MCF 10A (cell line): ENCODE measurements at places on chromosomes 6 and 20. TPM values are rescaled to one million over a fixed set of nuclear protein-coding genes. Genes with fewer than 3 reads are reported as not detected.

DNA sequence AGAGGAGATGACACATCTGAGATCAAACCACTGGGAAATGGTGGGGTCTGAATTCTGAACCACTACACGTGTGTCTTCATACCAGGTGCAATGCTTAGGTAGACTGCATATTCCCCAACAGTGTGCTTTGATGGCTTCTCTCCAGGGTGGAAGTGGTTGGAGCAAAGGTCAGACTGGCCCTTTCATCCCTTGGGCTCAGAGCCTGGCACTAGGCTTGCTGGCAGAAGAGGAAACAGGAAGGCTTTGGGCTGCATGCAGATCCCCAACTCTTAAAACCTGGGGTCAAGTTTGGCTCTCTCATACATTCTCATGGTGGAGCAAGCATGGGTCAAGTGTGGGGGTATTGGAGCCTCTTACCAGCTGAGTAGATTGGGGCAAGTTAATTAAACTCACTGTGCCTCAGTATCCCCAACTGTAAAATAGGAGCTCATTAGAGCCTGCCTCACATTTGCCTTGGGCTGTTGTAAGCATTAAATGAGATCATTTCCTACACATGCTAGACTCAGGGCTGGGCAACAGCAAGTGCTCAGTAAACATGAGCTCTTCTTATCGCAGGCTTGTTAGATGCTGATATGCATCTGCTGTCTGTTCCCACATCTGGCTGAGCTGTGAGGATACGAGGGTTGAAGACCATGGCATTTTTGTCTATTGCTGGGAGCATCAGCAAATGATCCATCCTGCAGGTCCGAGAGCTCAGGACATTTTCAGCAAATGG lies 51.6 kb upstream of the FAM83D start:
- no peak overlapping the region for H3K27ac ChIP-seq
- H3K4me1 ChIP-seq, result peaks cover 25% of the 10 kb centered on the region
- peaks cover 6% of the 10 kb centered on the region for H3K36me3 ChIP-seq
- H3K27me3 ChIP-seq, result no peaks in the 10 kb centered on the region
- H3K4me3 ChIP-seq, result no peak overlapping the region

DNA sequence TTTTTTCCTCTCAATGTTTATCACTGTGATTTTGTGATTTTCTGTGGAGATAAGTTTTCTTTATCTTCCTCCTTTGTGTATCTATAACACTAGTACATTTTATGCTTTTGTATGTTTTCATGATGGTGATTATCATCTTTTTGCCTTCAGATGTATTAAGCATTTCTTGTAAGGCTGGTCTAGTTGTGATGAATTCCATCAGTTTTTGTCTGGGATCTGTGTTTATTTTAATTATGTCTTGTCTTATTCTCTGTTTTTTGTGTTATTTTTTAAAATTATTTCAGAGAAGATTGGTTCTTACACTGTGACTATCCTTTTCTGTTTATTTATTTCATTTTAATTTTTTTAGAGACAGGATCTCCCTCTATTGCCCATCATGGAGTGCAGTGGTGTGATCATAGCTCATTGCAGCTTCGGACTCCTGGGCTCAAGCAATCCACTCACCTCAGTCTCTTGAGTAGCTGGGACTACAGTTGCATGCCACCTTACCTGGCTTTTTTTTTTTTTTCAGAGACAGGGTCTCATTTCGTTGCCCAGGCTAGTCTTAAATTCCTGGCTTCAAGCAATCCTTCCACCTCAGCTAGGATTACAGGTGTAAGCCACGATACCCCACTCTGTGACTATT lies 187.4 kb downstream of the SLC16A10 start:
- H3K36me3 ChIP-seq, result peaks cover 56% of the 10 kb centered on the region
- H3K4me1 ChIP-seq, result no peaks in the 10 kb centered on the region
- no peak overlapping the region for H3K27ac ChIP-seq
- H3K4me3 ChIP-seq, result no peak overlapping the region
- no peaks in the 10 kb centered on the region for H3K27me3 ChIP-seq

The WFDC10B gene
- not detected in 2 replicates for total RNA-seq

The SLC22A2 gene
- total RNA-seq, result not detected in 2 replicates

GRCh38 chr6:159149641-159150040 lies 19.6 kb upstream of the FNDC1 start:
- H3K4me1 ChIP-seq, result peaks cover 5% of the 10 kb centered on the region
- H3K36me3 ChIP-seq, result no peaks in the 10 kb centered on the region
- no peak overlapping the region for H3K27ac ChIP-seq
- no peak for DNase-seq
- no peak overlapping the region for H3K4me3 ChIP-seq

DNA sequence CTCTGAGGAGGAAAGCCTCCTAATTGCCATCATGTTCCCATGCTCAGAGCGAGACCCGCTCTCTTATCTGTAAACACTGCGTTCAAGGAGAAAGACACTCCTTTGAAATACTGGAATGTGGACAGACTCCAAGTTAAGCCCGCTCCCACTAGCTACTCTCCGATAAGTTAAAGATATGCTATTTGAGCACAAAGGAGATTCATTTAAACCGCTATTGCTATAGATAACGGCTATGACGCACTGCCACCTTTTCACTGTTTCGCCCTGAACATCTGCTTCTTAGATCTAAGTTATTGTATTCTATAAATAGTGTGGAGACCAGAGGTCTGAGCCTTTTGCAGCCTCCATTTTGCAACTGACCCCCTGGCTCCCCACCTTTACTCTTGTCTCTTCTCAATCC lies 82.3 kb downstream of the GPX5 start:
- H3K36me3 ChIP-seq, result peaks cover 9% of the 10 kb centered on the region
- no peaks in the 10 kb centered on the region for H3K27me3 ChIP-seq
- no peak for DNase-seq
- H3K27ac ChIP-seq, result no peak overlapping the region

The JPH2 gene
- total RNA-seq, result 11.1 and 14.7 TPM in 2 replicates

The SNAP91 gene
- not detected in 2 replicates for total RNA-seq

DNA sequence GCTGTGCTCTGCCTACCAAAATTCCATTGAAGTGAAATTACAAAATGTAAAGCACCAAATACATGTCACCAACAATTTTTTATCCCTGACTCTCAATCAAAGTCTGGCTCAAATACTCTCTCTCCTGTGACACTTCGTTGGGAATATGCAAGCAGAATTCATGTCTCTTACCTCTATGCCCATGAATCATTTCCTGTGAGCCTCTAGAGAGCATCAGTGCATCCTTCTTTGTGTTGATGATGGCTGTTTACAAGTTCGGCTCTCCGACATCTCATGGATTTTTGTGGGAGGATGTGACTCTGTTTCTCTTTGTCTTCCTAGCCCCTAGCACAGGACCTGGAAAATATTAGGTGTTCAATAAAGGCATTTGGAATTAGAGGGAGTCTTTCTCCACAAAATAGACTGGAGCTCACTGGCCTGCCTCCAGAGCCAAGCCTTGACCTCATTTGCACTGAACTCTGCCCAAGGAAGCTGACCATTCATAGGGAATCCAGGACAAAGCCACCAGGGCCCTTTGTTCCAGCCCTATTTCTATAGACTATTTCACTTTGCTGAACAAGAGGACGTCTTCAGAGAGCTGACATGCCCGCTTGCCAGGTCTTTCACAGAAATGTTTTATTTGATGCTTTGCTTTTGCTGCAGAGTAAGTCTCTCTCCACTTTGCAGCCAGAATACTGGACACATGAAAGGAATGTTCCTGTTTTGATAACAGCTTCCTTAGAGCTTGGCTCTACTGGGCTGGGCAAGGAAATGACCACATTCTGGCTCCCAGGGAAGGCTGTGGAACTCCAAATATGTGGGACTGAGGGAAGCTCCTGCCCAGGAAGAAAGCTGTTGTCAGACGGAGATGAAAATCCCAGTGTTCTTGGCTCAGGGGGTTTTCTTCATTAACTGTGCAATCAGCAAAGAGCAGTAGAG lies 194.5 kb upstream of the CDYL start:
- DNase-seq, result peak; percentile 52
- H3K27ac ChIP-seq, result no peak overlapping the region
- no peaks in the 10 kb centered on the region for H3K27me3 ChIP-seq
- no peaks in the 10 kb centered on the region for H3K36me3 ChIP-seq
- H3K4me1 ChIP-seq, result peaks cover 37% of the 10 kb centered on the region

GRCh38 chr6:138309695-138310094 lies 68.0 kb upstream of the SMIM28 start:
- no peaks in the 10 kb centered on the region for H3K27me3 ChIP-seq
- H3K36me3 ChIP-seq, result no peaks in the 10 kb centered on the region
- H3K27ac ChIP-seq, result no peak overlapping the region
- no peak for DNase-seq
- H3K4me3 ChIP-seq, result no peak overlapping the region

DNA sequence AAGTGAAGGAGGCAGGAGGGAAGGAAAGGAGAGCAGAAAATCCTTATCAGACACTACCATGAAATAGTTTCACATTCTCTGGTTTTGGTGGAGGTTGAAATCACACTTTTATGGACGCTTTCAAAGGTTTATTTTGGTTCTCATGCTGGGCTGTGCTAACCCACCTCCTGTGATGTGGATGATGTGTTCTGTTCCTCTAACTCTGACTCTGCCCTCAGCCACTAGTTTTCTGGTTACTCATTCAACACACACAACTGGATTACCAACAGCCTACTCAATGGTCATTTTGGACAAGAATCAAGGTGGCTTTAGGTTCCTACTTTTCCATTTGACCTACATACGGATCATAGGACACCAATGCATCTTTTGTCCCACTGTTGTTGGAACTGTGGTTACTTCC lies 522.1 kb upstream of the BTBD3 start:
- DNase-seq, result no peak
- no peak overlapping the region for H3K4me3 ChIP-seq
- H3K36me3 ChIP-seq, result peaks cover 6% of the 10 kb centered on the region
- no peaks in the 10 kb centered on the region for H3K27me3 ChIP-seq

The GPLD1 gene
- 0.16 and 0.20 TPM in 2 replicates for total RNA-seq

DNA sequence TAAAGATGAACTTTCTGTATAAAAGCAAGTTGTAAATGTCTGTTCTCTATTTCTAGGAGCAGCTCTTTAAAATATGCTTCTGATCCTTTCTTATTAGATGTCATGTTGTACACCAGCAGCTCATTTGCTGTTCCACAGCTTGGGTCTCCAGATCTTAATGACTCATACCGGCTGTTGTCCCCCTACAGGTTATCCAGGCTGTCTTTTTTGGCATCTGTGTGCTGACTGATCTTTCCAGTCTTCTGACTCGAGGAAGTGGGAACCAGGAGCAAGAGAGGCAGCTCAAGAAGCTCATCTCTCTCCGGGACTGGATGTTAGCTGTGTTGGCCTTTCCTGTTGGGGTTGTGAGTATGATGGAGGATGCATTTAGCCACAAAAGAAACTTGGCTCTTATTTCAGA lies 76.0 kb downstream of the AIG1 start:
- H3K36me3 ChIP-seq, result peaks cover 43% of the 10 kb centered on the region
- no peak overlapping the region for H3K27ac ChIP-seq
- no peaks in the 10 kb centered on the region for H3K27me3 ChIP-seq

- no peaks in the 10 kb centered on the region for H3K27me3 ChIP-seq
- H3K36me3 ChIP-seq, result no peaks in the 10 kb centered on the region
- H3K27ac ChIP-seq, result no peak overlapping the region
These were observed 14.3 kb upstream of the PIM1 start for GRCh38 chr6:37155394-37156312.

- no peak overlapping the region for H3K4me3 ChIP-seq
- H3K4me1 ChIP-seq, result peaks cover 37% of the 10 kb centered on the region
- H3K36me3 ChIP-seq, result peaks cover 53% of the 10 kb centered on the region
- H3K27ac ChIP-seq, result no peak overlapping the region
- no peak for DNase-seq
These were observed 99.5 kb downstream of the FOXO3 start for GRCh38 chr6:108660251-108660650.

GRCh38 chr6:158517581-158517980 lies 42.3 kb upstream of the TMEM181 start:
- peaks cover 3% of the 10 kb centered on the region for H3K36me3 ChIP-seq
- H3K27ac ChIP-seq, result no peak overlapping the region
- no peak overlapping the region for H3K4me3 ChIP-seq
- H3K4me1 ChIP-seq, result no peaks in the 10 kb centered on the region
- H3K27me3 ChIP-seq, result no peaks in the 10 kb centered on the region
- no peak for DNase-seq

DNA sequence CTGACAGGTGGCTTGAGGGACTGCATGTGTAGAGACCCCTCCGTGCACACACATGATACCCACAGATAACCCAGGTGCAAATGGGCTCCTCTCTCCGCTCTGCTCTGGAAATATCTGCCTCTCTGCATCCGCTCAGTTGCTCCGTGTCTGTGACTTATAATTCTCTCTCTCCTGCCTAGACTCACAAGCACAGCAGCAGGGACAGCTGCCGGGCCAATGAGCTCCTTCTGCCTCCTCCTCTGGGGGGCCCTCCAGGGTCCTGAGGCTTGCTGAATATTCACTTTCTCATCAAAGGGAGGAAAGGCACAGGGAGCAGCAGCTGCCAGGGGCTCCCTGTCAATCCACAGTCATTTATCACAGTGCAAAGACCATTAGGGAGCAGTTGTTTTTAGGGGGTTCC lies 24.1 kb downstream of the LRFN2 start:
- H3K27me3 ChIP-seq, result no peaks in the 10 kb centered on the region
- H3K4me1 ChIP-seq, result no peaks in the 10 kb centered on the region
- H3K4me3 ChIP-seq, result no peak overlapping the region
- no peaks in the 10 kb centered on the region for H3K36me3 ChIP-seq
- DNase-seq, result no peak
- H3K27ac ChIP-seq, result no peak overlapping the region

GRCh38 chr20:17436664-17437063 lies 94.5 kb downstream of the BFSP1 start:
- no peaks in the 10 kb centered on the region for H3K4me1 ChIP-seq
- H3K36me3 ChIP-seq, result no peaks in the 10 kb centered on the region
- no peak for DNase-seq
- H3K27ac ChIP-seq, result no peak overlapping the region

DNA sequence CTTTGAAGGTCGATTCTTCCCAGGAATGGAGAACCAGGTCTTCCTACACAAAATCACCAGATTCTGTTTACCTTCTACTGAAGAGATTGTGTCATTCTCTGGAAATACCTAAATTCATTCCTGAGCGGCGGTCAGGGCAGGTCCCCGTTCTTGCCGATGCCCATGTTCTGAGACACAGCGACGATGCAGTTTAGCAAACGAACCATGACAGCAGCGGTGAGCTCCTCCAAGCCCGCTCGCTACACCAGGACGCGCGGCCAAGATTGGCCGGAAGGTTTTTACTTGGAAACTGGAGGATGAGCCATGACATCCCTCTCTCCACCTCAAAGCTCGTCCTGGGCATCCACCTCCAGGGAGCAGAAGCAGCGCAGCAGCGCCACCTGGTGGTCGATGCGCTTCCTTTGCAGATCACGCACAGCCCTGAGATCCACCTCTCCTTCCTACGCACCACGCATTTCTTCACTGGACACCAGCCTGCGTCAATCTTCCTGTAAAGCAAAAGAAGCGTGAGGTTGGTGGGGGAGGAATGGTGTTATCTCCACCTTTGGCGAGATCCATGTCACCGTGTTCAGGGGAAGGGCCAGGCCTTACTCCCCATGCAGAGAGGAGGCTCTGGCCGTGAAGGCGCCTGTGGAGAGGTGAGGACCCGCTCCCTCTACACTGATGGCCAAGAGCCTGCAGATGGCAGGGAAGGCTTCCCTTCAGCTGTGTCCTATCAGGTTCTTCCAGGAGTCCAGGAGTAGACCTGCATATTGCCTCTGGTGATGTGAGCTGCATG lies 9.9 kb upstream of the HLA-B start:
- H3K4me1 ChIP-seq, result no peaks in the 10 kb centered on the region
- peak overlapping the region; percentile 36 for H3K4me3 ChIP-seq
- peak; percentile 90 for DNase-seq
- H3K27me3 ChIP-seq, result peaks cover 93% of the 10 kb centered on the region
- H3K36me3 ChIP-seq, result no peaks in the 10 kb centered on the region

GRCh38 chr6:112575309-112575834 lies 228.2 kb downstream of the RFPL4B start:
- H3K27me3 ChIP-seq, result no peaks in the 10 kb centered on the region
- no peak overlapping the region for H3K27ac ChIP-seq
- no peak for DNase-seq
- no peaks in the 10 kb centered on the region for H3K36me3 ChIP-seq

The PGC gene
- not detected in 2 replicates for total RNA-seq

- no peak overlapping the region for H3K27ac ChIP-seq
- H3K36me3 ChIP-seq, result no peaks in the 10 kb centered on the region
- DNase-seq, result no peak
- no peaks in the 10 kb centered on the region for H3K4me1 ChIP-seq
- peaks cover 54% of the 10 kb centered on the region for H3K27me3 ChIP-seq
These were observed 489.5 kb downstream of the CDH26 start for GRCh38 chr20:60447703-60448102.
